ENCODE measurements at places on chromosomes 5 and 9. TPM values are rescaled to one million over a fixed set of nuclear protein-coding genes. Genes with fewer than 3 reads are reported as not detected.

The DNM1 gene
- 9.1 TPM for total RNA-seq

The PPIP5K2 gene
- total RNA-seq = 64.6 TPM

The PFN3 gene
- total RNA-seq = not detected

The UBE2QL1 gene
- 0.37 TPM for total RNA-seq

The SPATA31D1 gene
- not detected for total RNA-seq

Measured in transverse colon (tissue), 4 donors.